ENCODE measurements at places on chromosomes 7 and 10.

- DNase-seq, result no peak
Measured at GRCh38 chr7:142602183-142602582, 147.1 kb upstream of the PRSS1 start.

GRCh38 chr10:33974976-33975478 lies 640.6 kb upstream of the NRP1 start:
- no peak for DNase-seq

GRCh38 chr10:80465839-80466590 lies 11.9 kb downstream of the TSPAN14 start:
- DNase-seq, result no peak

DNA sequence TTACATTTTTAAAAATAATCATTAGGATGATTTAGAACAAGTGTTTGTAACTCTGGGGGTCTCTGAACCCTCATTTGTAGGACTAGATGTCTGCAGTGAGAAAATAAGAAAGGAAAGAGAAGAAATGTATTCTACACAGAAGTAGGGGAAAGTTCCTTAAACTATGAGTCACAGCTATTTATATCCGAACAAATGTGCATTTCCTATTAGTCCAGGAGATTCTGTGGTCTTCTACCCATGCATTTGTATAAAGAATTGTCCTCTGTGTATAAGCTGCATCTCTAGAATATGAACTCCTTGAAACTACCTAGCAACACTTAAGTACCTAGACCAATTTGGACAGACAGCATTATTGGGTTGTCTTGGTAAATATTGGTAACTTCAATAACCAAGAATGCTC lies 15.9 kb upstream of the CD36 start:
- DNase-seq, result no peak

DNA sequence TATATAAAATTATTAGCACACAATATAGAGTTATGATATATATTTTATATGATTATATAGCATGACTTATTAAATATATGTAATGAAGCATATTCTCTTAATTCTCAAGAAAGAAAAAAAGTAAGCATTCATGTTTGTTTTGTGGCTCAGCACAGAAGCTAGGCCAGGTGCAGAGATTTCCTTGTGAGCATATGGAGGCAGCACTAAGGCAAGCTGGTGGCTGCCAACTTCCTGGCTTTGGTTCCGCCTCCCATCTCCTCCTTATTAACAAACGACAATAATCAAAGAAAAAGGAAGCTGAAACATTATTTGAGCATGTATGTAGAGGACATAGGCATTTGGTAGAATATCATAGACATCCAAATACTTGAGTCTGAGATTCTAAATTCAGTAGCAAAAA lies 130.3 kb downstream of the ST7 start:
- DNase-seq, result no peak

DNA sequence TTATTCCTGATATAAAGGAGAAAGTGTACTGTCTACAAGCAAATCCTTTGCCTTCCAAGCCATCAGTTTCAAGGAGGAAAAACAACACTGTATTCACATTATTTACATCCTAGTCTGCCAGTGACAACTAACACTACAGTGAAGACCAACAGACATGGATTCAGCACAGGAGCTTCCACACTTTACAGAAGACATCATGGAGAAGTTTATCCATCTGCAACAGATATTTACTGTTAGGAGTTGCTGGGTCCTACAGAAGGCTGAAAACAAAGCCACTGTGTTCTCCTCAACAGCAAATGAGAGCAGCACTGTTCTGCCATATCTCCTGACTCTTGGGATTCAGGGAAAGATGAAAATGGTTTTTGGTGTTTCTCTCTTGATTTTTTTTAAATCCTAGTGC lies 31.9 kb downstream of the NAPEPLD start:
- DNase-seq, result no peak

GRCh38 chr7:106813705-106814305 lies 51.3 kb upstream of the PIK3CG start:
- DNase-seq, result no peak

- no peak for DNase-seq
Measured at GRCh38 chr7:113813471-113813870, 105.3 kb downstream of the PPP1R3A start.

- DNase-seq, result no peak
Measured at GRCh38 chr7:159210581-159211235, 66.0 kb upstream of the VIPR2 start.

DNA sequence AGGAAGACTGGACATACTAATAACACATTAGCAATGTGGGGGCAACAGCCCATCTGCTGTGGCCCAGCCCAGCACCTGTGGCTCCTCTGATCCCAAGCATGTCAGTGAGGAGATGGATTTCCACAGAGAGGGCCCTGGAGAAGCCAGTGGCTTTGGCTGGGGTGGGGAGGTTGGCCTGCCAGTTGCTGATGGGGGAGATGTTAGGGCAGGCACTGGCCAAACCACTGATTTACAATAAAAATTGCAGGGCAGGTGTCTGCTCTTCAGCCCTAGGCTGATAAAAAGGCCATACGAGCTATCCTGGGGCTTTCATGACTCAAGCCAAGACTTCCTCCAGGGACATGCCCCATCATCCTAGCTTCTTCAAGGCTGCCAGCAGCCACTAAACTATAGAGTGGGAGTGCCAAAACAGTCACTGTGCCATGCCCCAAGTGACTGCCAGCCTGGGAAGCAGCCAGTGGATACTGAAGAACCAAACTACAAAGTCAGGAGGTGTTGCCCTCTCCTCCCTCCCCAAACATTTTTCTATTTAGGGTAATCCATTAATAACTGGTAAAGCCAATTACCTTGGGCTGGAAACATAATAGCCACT lies 37.8 kb downstream of the DPCD start:
- DNase-seq, result no peak

GRCh38 chr7:101937717-101938514 lies 120.5 kb downstream of the CUX1 start:
- no peak for DNase-seq

GRCh38 chr10:127737563-127738511 lies 852 bp downstream of the FOXI2 start:
- DNase-seq, result no peak

DNA sequence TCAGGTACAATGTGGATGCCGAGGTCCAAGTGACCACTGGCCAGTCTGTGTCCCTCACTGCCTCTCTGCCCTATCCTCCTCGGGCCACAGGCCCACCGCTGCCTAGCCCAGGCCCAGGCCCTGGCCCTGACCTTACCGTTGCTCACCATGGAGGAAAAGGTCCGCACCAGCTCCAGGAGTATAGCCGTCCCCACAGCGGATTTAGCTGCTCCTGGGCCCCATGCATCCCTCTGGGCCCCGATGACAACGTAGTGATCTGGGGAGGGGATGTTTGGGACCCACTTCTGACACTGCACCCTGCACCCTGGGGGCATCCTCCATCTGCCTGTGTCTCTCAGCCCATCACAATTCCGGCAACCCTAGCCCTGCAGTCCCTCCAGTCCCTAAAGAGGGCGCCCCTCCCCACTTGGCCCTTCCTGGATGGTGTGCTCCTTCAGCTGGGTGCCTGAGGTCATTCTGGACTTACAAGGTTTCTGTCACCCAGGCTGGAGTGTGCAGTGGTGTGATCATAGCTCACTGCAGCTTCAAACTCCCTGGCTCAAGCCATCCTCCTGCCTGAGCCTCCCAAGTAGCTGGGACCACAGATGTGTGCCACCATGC lies 12.1 kb downstream of the TFR2 start:
- no peak for DNase-seq

- no peak for DNase-seq
Measured at GRCh38 chr7:42198974-42199668, 37.9 kb downstream of the GLI3 start.

- DNase-seq, result no peak
Measured at GRCh38 chr10:104345941-104346340, 7.7 kb upstream of the ITPRIP start.

- DNase-seq, result no peak
Measured at GRCh38 chr7:37758501-37759045, 75.0 kb downstream of the GPR141 start.

DNA sequence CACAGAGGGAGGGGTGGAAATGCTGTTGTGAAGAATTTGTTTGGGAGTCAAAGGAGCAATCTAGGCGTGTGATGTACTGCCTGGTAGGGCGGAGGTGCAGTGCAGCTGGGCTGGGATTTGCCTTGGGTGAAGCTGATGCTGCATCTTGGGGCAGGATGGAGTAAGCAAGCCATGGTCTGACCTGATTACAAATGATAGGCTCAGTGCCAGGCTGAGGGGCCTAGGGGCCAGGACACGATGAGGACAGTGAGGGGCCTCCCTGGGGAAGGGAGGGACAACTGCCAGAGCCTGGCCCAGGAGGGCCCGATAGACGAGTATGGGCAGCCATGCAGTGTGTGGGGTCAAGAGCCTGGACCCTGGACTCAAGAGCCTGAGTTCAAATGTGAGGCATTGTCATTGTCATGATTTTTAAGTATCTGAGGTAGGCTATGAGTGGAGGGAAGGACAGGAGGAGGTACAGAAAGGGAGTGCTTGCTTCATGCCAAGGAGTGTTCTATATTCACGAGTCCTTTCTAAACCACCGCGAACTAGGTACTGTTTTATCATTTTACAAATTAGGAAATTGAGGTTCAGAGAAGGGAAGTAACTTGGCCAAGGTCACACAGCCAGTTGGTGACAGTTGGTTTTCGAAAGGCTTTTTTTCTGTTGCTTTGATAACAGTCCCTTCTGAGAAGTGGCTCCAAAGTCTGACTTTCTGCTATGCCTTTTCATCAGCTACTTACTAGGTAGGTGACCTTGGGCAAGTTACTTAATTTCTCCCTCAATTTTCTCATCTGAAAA lies 29.7 kb downstream of the HIF1AN start:
- DNase-seq, result no peak

- no peak for DNase-seq
Measured at GRCh38 chr7:509426-510130, 10.1 kb downstream of the PDGFA start.

- DNase-seq, result no peak
Measured at GRCh38 chr7:112103246-112103645, 103.0 kb downstream of the DOCK4 start.

DNA sequence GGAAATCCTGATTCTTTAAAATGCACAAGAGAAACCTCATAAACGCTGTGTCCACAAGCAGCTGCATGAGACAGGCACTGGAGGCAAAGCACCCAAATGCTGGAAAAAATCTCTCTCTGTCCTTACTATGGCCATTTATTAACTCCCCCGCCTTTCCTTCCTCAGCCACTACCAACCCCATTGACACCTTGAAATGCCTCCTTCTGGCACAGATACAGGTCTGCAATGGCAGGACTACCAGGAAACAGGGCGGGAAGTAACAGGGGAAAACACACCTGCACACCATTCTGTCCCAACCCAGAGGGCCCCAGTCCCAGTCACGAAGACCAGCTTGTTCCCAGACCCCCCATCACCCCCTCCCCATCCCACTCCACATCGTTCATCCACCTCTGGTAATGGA lies 224.3 kb downstream of the PARD3 start:
- no peak for DNase-seq

DNA sequence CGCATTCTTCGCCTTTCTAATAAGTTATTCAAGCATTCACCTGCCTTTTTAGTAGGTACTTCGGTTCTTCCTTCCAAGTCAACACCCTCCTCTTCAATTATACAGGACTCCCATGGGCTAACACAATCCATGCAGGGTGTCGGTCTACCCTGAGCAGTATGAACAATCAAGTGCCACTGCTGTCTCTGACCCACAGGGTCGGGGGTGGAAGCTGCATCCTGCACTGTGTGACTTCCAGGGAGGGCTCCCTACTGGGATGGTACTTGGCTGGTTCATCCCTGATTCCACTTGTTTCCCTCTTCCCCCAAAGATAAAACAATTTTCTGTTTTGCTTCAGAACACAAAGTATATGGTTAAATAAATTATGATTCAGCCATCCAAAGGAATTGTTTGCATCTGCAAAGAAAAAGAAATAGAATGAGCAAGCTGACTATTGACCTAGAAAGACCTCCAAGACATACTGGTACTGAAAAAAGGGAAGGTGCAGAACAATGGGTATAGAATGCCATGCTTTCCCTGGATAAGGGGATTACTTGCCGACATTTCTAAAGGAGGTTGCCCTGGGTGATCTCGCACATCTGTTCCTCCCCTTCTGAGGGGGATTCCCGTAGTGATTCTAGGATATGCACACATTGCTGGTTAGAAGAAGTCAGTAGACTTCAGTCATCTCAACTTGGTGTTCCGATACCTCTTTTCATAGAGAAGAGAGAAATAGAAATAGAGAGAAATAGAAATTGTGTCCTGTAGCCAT lies 89.1 kb upstream of the AGR3 start:
- DNase-seq, result no peak

GRCh38 chr10:114499630-114500190 lies 95.4 kb upstream of the AFAP1L2 start:
- DNase-seq, result no peak

- DNase-seq, result no peak
Measured at GRCh38 chr10:73859784-73860491, 14.4 kb downstream of the CAMK2G start.

GRCh38 chr10:96138102-96138501 lies 8.0 kb downstream of the ZNF518A start:
- DNase-seq, result no peak

- DNase-seq, result no peak
Measured at GRCh38 chr10:121976607-121977006, 1.6 kb upstream of the NSMCE4A start.

DNA sequence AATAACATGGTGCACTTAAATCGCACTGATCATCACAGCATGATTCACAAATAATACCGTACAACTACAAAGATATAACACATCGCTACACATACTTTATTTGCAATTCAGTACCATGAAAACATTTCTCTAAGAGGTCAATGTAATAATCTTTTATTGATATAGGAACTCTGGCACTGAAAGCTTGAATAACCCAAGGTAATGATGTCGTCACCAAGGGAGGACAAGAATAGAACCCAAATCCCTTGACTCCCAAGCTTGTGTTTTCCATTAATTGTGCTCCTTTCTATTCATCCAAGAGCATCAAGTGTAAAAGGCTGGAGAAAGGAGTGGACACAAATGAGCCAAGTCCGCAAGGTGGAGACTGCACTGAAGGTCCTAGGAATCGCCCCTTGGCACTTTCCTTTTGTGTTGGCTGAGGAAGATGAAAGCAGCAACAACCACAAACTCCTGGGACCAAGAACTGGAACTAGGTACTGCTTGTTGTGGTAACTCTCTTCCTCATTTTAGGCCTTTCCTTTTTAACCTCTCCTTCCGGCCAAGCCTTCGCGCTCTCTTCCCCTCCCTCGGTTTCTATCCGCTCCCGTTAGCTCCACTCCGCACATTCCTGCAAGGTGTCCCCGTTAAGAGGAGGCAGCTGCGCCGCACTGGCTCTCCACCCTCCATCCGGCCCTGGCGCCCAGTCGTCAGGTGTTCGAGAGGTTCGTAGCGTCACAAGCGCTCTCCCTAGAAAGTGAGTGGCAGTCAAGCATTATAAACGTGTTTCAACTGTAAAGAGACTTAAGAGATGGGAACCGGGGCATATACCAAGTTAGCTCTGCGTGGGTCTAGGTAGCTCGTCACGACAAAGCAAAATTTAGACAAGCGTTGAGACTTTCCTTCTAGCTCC lies 1.0 kb upstream of the CBLL1 start:
- peak; percentile 77 for DNase-seq

GRCh38 chr7:31095286-31096197 lies 43.4 kb downstream of the ADCYAP1R1 start:
- no peak for DNase-seq

GRCh38 chr7:92415225-92415624 lies 32.1 kb upstream of the GATAD1 start:
- no peak for DNase-seq

Measured in NCI-H2107 (cell line).